ENCODE measurements at places on chromosomes 13 and 19. TPM values are rescaled to one million over a fixed set of nuclear protein-coding genes. Genes with fewer than 3 reads are reported as not detected.

The ZNF835 gene
- 0.65 TPM for total RNA-seq

The C13orf46 gene
- total RNA-seq = 0.78 TPM

The NLRP9 gene
- total RNA-seq = not detected

The HNRNPUL1 gene
- 90.1 TPM for total RNA-seq

The OR7A17 gene
- not detected for total RNA-seq

The CD70 gene
- total RNA-seq = not detected

The NALCN gene
- 16.3 TPM for total RNA-seq

All from smooth muscle cell of the pulmonary artery (primary cell).